ENCODE measurements at places on chromosomes 7 and 10.
A peak's percentile ranks its signal among the peaks of the same experiment; 100 is the strongest.

DNA sequence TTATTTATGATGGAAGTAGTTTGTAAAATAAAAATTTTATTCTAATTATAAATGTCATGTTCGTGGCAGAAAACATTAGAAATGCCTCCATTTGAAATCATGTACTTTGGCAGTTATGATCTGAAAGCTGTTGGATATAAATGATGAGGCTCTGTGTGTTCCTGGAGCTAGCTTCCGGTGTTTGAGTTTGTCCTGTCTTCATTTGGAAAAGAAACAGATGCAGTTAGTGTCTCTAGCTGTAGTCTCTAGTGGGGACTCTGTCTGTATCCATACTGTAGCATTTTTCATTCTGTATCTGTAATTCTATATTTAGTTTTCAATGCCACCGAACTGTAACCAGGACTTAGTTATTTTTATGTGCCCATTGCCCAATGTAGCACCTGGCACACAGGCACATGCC is 197.0 kb upstream of the FZD1 start:
- DNase-seq = no peak

DNA sequence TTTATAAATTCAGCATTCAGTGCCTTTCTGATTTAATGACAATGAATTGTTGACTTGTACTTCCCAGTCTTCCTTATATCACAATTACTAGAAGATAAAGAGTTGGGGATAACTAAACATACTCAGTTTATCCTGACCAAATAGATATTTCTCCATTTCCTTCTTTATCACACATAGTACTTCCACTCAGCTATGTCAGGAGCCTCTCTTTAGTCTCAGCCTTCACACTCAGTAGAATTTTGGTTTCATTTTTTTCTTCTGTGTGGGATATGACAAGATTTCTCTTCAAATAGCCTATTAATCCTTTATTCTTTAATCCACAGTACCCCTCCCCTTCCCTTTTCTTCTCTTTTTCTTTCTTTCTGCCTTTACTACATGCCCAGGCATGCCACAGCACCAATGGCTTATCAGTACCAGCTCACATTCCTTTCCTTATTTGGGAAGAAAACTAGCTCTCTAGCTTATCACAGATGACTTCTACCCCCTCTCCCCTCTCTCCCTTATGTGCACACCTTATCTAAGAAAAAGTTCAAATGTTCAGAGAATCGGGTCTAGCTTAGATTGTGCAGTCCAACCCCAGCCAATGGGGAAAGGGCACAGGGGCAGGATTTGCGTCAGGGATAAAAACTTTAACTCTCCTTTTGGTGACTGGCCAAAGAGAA is 109.0 kb downstream of the PHF14 start:
- DNase-seq = no peak

GRCh38 chr10:91247360-91248111 is 27.1 kb downstream of the PCGF5 start:
- DNase-seq = no peak

DNA sequence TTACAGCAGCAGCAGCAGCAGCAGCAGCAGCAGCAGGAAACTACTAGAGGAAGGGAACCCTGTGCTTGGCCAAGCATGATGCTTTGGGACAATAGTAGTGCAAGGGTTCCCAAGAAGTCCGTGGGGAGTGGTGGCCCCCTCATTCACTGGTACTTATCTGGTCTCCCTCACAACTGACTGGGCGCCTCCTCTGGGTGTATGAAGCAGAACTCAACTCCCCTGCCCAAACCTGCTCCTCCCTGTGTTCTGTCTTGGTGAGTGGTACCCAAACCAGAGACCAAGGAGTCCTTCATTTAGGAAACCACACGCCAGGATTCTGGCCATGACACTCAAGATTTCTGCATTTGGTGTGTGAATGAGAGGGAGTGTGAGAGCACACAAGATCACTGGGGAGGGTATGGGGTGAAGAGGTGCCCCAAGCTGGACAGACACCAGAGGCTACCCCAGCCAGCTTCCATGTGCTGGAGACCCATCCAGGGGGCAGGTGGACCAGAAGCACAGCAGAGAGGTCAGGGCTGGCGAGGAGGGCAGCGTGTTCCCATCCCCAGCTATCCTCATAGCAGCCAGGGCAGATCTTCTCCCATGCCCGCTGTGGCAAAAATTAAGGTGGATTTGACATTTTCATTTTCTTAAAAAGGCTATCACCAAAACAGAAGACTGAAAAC is 10.6 kb upstream of the ZNF777 start:
- no peak for DNase-seq

GRCh38 chr10:89503652-89504370 is 31.6 kb downstream of the SLC16A12 start:
- DNase-seq = no peak

- DNase-seq = no peak
Measured at GRCh38 chr7:41729059-41729458, 26.2 kb upstream of the INHBA start.

- no peak for DNase-seq
Measured at GRCh38 chr10:21057436-21057835, 160.3 kb upstream of the NEBL start.

GRCh38 chr7:26511866-26512265 is 220.2 kb downstream of the SNX10 start:
- DNase-seq = no peak

DNA sequence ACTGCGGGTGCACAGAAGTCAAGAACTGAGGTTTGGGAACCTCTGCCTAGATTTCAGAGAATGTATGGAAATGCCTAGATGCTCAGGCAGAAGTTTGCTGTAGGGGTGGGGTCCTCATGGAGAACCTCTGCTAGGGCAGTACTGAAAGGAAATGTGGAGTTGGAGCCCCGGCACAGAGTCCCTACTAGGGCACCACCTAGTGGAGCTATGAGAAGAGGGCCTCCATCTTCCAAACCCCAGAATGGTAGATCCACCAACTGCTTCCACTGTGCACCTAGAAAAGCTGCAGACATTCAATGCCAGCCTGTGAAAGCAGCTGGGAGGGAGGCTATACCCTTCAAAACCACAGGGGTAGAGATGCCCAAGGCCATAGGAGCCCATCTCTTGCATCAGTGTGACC is 1336.0 kb upstream of the CELF2 start:
- DNase-seq = no peak

GRCh38 chr10:128739930-128740329 is 613.7 kb upstream of the MKI67 start:
- no peak for DNase-seq

- no peak for DNase-seq
Measured at GRCh38 chr7:7173956-7174632, 8.2 kb upstream of the C1GALT1 start.

DNA sequence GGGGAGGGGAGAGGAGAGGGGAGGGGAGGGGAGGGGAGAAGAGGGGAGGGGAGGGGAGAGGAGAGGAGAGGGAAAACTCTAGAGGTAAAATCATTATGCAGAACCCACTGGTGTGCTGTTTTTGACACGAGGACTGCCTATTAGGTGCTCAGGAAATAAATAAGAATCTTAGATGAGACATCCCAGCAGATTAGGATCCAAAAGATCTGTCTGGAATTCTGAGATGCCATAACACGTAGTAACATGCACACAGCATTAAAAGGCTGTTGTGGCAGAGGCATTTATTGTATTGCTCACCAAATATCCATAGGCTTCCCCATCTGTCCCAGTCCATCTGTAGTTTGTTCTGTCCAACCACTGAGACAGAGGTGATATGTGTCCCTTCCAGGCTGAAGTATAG is 40.8 kb upstream of the KMT2E start:
- DNase-seq = no peak

DNA sequence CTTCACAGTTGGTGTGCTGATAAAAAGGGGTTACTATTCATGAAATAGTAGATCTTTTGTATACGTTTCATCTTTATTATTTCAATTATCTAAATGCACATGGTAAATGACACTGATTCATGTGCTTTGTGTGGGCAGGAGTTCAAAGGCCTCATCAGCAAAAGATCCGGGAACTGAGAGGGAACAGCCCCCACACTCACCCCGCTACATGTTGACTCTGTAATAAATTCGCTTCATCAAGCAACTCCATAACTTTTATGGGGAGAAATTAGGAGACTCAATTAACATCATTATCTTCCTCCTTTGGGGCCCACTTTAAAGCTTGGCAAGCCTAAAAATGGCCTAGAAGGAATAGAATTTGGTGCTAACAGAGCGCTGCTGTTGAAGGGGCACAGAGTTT is 250.7 kb upstream of the BMPER start:
- DNase-seq = no peak

DNA sequence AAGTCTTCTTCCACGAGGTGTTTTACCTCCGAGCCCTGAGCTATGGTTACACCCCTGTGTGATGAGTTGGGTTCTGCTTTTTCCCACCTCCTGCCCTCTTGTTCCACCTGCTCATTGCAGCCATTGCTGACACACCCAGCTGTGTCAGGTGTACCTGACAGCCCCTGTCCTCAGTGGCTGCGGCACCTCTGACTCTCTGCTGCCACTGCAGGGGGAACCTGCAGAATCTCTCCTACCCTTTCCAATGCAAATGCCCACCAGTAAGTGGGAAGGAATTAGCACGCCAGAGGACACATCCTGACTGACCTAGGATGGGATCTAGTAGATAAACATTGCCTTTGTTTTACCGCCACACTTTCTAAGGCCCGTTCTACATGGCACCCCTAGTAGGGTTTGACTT is 600.9 kb upstream of the MKI67 start:
- no peak for DNase-seq

- DNase-seq = no peak
Measured at GRCh38 chr10:5018134-5018533, 14.5 kb upstream of the AKR1C2 start.

- no peak for DNase-seq
Measured at GRCh38 chr10:7233259-7233991, 177.4 kb downstream of the SFMBT2 start.

GRCh38 chr7:131819891-131820290 is 263.5 kb upstream of the PODXL start:
- no peak for DNase-seq

DNA sequence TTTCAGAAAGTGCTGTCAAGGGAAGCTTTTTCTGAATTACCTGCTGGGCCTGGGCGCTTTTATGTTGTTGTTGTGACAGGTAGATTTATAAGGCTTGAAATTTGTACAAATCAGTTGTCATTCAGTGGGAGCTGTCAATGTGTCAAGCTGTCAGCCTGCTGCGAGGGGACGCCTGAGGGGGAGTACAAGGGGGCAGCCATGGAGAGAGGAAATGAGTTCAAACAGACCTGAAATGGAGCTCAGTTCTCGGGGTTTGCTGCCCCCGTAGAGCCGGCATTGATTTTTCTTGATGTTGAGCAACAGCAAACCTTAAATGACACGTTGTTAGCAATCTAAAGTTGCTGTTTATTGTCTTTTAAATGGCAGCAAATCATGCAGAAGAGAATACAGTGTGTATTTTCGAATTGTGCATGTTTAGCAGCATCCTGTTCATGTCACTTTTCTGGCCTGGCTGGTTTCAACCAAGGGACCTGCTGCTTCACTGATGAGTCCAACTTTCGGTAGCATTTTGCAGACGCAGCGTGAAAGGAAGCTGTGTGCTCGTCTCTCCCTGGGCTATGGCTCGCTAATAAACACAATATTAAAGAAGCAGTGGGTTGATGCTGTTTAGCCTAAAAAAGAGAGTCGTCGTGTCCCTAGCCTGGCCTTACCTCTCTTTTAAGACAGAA is 166.5 kb downstream of the LRMDA start:
- DNase-seq = no peak

- no peak for DNase-seq
Measured at GRCh38 chr7:124738639-124739038, 27.0 kb downstream of the GPR37 start.

DNA sequence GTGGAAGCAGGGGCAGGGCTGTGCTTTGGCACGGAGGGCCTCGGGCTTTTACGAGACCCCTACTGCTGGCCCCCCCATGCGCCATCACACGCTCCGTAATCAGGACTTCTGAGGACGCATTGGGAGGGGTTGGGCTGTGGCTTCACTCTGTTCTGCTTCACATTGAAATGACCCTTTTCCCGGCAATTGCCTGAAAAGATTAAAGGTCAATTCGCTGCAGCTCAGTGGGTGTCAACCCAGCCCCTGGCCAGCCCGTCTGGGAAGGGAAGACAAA is 41.7 kb upstream of the UBE3C start:
- no peak for DNase-seq

- DNase-seq = no peak
Measured at GRCh38 chr7:149666360-149666945, 106.9 kb downstream of the ZNF467 start.

DNA sequence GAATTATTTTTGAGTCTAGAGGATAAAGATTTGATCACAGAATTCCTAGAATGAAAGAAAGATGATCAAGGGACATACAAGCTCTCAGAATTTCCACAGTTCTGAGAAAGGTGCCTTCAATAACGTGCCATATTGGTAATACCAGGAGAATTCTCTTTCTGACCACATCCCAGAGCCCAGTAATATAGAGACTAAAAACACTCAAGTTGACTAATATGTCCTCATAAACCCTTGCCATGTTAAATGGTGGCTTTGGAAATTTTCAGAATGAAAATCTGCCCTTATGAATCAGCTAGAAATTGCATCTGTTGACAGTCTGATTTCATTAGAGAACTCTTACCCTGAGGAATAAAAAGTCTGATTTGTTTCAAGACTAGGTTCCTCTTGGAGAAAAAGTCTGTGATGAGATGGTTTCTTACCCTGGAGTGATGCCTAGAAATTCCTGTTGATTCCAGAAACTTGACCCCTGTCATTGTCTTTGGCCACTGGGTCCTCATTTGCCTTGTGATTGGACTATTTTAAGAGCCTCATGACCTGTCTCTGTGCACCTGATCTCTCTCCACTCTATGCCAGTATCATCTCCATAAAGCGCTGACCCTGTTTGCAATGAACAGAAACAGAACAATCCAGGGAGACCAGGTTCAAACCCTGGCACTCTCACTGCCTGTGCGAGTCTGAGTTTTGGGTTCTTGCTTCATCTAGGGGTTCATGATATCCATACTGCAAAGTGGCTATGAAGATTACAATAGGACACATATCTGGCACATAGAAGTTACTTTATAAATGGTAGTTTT is 3.3 kb downstream of the IL2RA start:
- DNase-seq = peak; percentile 74

DNA sequence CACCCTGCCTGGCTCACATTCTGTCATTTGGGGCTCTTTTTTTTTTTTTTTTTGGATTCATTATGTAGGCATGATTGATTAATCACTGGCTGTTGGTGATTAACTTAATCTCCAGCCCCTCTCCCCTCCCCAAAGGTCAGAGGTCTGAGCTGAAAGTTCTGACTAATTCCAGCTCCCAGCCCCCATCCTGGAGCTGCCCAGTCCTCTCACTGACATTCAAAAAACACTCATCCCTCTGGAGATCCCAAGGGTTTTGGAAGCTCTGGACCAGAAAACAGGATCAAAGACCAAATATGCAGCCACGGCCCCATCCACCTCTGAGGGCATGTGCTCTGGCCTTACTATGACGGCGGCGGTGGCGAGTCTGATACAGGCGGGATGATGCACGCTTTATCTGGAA is 53.8 kb downstream of the RBM17 start:
- DNase-seq = no peak

GRCh38 chr7:136654406-136654805 is 214.0 kb upstream of the CHRM2 start:
- no peak for DNase-seq

- no peak for DNase-seq
Measured at GRCh38 chr7:125074141-125074540, 144.5 kb upstream of the POT1 start.

All from stimulated activated effector memory CD8-positive, alpha-beta T cell treated with anti-CD3 and anti-CD28 coated beads, Interleukin-12 subunit alpha, Interleukin-12 subunit beta, amount 100 ng/mL, for 72 hours (primary cell).